HepG2 (cell line): ENCODE measurements at places on chromosomes 5 and 9.

GRCh38 chr5:115968770-115969169 lies 6.5 kb downstream of the LVRN start:
- DNase-seq = no peak

DNA sequence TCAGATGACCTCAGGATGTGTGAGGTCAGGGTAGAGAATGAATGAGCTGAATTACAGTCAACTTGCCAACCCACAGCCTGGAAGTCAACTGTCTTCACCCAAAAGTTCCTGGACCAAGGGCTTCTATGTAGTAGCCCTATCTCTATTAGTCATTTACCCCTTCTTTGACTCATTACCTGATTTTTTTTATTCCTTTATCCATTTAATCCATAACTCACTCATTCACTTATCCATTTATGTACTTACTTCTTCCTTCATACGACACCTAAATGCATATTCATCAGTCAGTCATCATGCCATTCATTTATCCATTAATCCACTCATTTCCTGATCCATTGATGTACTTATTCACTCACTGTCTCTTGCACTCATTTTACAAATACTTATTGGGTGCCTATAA lies 212.7 kb downstream of the PAPPA start:
- no peak for DNase-seq

- DNase-seq = no peak
These were observed 83.8 kb upstream of the FAM169A start for GRCh38 chr5:74949976-74950375.

DNA sequence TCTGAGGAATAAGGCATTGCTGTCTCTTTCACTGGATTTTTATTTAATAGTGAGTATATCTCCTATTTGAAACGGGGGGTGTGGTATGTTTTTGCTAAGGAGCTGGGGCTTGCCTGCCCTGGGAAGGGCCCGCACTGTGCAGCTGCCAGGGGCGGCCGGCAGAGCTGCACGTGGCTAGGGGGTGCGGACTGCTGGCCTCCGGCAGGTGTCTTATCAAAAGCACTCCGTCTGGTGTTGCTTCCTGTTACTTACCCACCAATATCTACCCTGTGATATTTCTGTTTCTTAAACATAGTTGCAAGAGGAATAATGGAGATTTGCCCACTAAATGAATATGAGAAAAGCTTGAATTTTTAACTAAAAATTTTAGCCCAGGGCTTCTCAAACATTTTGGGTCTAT lies 232.0 kb downstream of the IRX1 start:
- no peak for DNase-seq

GRCh38 chr9:135326141-135326540 lies 153.4 kb upstream of the PPP1R26 start:
- DNase-seq = no peak

GRCh38 chr5:180170810-180171567 lies 38.0 kb downstream of the RASGEF1C start:
- no peak for DNase-seq

GRCh38 chr9:8401961-8402705 lies 602.6 kb upstream of the DMAC1 start:
- no peak for DNase-seq

DNA sequence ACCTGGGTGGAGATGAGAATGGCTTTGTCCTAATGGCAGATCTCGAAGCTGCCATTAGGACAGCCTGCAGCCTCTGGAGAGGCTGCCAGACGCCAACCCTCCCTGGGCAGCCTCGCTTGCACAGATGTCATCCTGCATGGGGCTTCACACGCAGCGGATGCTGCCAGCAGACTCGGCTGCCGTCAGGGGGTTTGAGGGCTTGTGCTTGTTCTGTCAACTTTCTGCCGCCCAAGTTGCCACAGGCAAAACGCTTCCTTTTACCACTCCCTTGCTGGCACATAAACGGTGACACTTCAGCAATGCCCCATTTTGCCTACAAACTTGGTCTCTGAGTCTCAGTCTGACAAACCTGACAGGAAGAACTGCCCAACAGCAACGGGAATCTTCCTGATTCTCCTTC lies 24.7 kb downstream of the DAP start:
- DNase-seq = no peak

DNA sequence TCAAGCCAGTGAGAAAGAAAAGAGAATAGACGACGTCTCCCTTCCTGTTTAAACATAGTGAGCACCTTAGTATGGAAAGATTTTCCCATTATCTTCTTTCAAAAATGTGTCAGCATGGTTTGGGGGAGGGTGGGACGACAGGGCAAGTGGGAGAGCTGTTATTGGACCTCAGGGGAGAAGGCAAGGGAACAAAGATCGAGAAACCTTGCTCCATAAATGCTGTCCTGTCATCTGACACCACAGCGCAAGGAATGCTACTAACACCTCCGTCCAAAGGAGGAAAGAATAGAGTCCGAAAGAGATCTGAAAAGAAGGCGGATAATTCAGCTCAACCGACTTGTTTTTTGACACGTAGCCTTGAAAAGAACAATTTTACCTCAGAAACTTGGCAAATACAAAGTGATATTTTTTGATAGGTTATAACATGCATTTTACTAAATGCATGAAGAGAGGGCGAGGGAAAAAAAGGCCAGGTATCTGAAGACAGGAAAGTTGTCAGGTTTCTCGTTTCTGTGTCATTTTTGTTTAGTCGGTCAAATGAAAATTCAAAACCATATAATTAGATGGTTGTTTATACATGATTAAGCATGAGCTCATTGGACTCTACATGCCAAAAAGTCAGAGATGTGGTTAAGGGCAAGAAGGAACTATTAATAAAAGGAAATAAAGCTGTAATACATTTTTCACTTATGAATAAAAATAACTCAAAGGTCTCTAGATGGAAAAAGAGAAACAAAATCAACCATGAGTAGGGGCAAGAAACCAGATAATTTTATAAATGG lies 155.7 kb downstream of the GLIS3 start:
- DNase-seq = peak; percentile 16

DNA sequence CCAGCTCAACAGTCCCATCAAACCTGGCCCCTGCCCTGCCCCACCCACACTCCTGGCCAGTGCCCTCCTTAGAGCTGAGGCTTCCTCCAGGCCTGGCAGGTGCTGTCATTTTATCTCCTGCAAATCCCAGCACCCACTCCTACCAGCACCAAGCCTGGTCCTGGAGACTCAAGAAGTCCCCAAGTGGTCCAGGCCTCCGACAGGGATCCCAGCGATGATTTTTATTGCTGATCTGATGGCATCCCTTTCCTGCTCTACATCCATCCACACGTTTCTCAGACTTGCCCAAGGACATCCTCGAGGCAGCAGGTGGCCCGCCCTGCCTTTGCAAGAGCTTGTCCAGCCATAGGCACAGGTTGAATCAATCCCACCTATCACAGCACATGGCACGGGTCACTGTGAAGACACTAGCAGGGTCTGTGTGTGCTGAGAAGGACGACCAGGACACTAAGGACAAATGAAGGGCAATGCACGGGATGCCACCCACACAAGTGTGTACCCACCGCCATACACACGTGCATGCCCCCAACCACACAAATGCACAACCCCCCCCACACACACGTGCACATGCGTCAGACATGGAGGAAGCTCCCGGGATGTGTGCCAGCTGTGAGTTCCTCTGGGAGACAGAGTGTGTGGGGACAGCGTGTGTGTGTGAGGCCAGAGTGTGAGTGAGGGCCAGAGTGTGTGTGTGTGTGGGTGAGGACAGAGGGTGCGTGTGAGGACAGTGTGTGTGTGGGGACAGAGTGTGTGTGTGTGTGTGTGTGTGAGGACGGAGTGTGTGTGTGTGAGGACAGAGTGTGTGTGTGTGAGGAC lies 62.4 kb upstream of the UBAC1 start:
- no peak for DNase-seq

GRCh38 chr5:127746756-127747155 lies 43.6 kb downstream of the CCDC192 start:
- DNase-seq = no peak

DNA sequence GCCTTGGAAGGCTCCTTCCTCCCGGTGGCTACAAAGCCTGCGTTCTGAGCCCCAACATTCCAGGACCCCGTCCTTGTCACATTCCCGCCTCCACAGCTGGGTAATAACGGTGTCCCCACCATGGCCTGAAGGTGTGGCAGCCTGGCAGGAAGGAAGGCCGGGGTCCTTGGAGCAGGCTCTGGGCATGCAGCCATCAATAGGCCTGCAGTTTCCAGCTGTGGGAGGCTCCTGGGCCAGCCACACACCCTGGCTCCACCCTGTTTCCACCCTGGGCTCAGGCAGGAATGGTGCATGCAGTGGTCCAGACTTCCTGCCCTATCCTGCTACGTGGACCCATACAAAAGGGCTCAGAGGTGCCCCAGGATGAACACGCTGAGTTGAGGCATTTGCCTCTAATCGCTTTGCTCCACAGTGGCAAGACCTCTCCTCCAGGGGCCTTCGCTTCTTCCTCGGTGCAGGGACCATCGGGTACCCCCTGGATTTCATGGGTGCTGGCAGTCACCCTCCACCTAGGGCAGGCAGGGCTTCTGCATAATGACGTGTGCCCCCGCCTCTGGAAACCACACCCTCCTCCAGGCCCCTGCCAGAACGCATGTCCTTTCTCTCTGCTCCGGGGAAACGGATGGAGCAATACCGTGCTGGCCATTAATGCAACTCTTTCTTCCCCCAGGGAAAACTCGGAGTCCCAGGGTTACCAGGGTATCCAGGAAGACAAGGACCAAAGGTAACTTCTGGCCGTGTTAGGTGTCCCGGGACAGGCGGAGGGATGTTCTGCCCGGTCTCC lies 95.1 kb upstream of the FCN2 start:
- DNase-seq = no peak

DNA sequence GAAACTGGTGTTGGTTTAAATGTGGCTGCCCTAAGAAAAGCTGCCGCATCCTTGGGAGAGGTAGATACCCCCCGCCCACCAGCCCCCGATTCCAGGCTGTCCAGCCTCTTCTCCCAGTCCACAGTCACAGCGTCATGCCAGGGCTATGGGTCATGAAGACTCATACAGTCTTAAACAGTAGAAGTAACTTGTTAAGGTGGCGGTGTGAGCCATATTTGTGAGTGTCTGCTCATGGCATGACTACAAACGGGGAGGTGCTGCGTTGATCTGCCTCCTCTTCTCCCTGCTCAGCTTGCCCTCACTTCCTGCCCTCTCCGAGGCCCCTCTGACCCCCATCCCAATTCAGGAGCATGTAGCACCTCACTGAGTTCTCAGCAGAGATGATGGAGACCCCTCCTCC lies 20.8 kb downstream of the FGD3 start:
- no peak for DNase-seq

- no peak for DNase-seq
These were observed 173.5 kb downstream of the ZNF608 start for GRCh38 chr5:124572971-124573370.

- DNase-seq = no peak
These were observed 214.3 kb upstream of the PTGER4 start for GRCh38 chr5:40465416-40465815.

DNA sequence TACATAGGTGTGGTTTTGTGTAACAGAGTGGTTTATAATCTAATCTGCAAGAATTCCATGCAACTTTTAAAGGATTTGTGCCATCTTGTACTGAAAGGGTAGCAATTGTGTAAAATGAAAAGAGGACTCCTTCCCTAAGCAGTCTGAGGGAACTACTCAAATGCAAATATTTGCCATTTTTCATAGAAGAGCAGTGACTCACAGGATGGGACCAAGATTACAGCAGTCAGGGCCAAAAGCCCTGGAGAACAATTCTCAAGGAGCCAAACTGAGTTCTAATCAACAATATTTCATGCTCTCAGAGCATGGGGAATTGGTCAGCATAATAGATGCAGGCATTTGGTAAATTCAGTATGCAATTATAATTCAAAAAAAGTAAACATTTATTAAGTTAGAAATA lies 495.8 kb downstream of the CHSY3 start:
- DNase-seq = peak; percentile 7

- no peak for DNase-seq
These were observed 34.9 kb downstream of the PCDH1 start for GRCh38 chr5:141843156-141843927.

DNA sequence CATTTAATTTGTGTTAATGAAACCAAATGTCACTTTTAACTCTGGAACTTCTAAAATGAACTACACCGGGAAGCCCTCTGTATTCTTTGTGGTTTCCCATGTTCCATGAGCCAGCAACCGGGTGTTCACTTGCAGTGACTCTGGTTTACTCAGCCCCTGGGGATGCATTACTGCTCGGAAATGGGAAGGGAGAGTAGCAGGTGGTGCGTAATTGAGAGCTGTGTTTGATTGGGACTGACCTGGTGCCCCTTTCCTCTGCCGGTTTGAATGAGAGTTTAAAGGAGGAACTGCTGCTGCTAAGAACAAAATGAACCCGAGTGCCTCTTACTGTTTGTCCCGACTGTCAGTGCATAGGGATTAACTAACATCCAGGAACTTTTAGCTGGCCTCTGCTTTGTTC lies 100.1 kb upstream of the DHFR start:
- DNase-seq = no peak

DNA sequence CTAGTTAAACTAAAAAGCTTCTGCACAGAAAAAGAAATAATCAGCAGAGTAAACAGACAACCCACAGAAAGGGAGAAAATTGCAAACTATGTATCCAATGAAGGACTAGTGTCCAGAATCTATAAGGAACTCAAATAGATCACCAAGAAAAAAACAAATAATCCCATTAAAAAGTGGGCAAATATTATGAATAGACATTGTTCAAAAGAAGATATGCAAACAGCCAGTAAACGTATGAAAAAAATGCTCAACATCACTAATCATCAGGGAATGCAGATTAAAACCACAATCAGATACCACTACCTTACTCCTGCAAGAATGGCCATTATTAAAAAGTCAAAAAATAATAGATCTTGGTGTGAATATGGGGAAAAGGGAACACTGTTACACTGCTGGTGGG lies 119.9 kb downstream of the FRMD3 start:
- DNase-seq = no peak

GRCh38 chr5:180090769-180091546 lies 19.4 kb upstream of the RNF130 start:
- peak; percentile 52 for DNase-seq

DNA sequence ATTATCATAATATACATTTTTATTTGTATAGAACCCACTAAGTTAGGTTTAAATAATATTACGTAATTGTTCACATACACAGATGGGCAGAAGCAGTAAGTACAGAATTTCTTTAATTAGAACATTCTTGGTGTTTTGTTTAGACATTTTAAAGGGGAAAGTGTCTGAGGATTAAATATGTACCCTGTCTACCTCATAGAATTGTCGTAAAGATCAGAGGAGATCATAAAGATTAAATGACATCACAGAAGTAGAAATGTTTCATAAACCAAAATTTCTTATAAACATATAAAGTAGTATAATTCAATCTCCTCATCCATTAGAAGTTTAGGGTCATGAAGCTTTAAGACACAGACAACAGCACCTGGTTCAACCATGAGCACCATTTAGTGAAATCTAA lies 20.1 kb downstream of the DEPDC1B start:
- no peak for DNase-seq

DNA sequence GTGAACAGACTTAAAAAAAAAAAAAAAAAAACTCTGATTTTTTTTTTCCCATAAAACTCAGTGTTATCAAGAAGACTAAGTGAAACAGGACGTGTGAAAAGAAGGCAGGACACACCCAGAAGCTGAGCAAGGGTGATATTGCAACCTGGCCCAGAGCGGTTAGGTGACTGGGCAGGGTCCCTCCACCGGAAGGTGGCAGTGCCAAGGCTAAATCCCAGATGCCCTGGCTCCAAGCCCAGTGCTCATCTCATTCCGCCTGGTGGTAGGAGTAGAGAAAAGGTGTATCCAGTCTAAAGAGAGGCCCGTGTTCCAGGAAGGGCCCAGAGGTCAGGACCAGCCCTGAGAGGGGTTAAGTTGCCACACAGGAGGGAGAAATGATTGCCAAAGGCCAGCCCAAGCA lies 51.5 kb upstream of the SAP30L start:
- DNase-seq = no peak
